ENCODE measurements at places on chromosomes 12 and 14.
A peak's percentile ranks its signal among the peaks of the same experiment; 100 is the strongest.

DNA sequence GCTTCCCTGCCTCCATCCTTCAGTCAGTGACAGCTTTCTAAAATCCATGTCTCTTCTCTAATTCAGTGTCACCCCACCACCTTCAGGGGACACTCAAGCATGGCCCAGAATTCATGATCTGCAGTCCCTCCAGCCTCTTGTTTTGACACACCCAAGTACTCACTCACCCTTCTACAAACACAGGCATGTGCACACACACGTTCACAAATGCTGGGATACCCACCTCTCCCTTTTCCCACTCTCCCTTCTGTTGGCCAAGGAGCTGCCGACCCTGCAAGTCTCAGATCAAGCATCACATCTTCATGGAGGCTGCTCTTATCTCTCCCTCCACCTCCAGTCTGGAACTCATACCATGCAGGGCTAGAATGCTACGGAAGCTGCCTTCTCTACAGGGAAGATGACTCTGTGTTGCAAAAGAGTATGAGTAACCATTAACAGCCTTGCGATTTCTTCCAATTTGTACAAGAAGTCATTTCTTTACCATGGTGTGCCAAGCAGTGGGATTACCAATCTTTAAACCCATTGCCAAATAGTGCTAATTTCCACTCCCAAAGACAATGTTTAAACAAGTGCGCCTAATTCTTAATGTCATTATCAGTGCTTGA, 196.1 kb downstream of the BCL11B start:
- DNase-seq = no peak

- no peak for DNase-seq
These were observed 44.4 kb downstream of the IGF1 start for GRCh38 chr12:102435827-102436436.

GRCh38 chr12:34294671-34295365, 272.5 kb downstream of the ALG10 start:
- no peak for DNase-seq

DNA sequence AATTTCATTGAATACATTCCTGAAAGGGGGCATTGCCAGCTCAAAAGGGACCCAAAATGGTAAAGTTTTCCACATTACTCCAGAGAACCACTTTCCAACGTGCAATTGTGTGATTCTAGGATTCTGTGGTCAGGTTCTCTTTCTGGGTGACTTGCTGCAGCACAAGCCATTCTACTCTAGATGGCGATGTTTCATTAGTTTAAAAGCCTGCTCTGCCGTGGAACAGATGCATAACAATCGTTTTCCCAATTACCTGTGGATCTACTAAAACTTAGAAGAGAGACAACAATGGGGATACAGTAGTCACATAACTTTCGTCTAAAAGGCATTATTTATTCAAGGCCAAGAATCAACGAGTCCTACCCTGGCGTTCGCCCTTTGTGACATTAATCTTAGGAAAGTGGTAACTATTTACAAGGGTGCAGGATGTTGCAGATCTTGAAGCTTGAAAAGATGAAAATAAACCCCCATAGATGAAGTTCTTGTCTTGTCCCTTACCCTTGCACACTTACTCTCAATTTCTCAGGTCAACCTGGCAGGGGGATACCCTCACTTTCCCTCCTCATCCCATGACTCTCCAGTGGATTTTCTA, 400.9 kb downstream of the SNAPC1 start:
- DNase-seq = peak; percentile 63

GRCh38 chr12:133222211-133222610, 13.5 kb downstream of the ANHX start:
- no peak for DNase-seq

DNA sequence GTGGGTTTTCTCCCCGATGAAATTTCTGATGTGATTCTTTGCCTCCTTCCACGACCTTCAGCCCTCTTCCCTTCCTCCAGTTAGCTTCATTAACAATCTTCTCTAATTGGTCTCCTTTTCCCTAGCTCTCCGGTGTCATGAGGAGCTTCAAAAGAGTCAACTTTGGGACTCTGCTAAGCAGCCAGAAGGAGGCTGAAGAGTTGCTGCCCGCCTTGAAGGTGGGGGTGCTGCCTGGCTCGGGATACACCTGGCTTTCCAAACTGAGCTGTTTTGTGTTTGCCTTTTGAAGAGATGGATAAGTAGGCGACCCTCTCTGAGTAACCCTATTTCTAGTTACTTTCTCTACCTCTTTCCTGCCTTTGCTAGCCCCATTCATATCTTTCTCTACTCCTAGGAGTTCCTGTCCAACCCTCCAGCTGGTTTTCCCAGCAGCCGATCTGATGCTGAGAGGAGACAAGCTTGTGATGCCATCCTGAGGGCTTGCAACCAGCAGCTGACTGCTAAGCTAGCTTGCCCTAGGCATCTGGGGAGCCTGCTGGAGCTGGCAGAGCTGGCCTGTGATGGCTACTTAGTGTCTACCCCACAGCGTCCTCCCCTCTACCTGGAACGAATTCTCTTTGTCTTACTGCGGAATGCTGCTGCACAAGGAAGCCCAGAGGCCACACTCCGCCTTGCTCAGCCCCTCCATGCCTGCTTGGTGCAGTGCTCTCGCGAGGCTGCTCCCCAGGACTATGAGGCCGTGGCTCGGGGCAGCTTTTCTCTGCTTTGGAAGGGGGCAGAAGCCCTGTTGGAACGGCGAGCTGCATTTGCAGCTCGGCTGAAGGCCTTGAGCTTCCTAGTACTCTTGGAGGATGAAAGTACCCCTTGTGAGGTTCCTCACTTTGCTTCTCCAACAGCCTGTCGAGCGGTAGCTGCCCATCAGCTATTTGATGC, 797 bp downstream of the ESPL1 start:
- no peak for DNase-seq

- DNase-seq = no peak
These were observed 541.6 kb upstream of the FLRT2 start for GRCh38 chr14:84988357-84988756.
